Stimulated activated CD8-positive, alpha-beta memory T cell treated with anti-CD3 and anti-CD28 coated beads, Interleukin-15, amount 100 ng/mL, for 4 hours (primary cell): ENCODE measurements at places on chromosomes 1 and 21.

DNA sequence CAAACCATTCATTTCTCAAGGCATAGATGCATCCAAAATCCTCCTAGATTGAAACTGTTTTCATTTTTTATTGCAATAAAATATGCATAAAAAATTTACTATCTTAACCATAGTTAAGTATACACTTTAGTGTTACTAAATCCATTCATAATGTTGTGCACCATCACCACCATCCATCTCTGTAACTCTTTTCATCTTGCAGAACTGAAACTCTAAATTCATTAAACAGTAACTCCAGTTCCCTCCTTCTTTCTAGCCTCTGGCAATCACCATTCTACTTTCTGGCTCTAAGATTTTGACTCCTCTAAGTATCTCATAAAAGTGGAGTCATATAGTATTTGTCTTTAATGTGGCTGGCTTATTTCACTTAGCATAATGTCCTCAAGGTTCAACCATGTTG, 236.8 kb downstream of the SMYD3 start:
- no peak for DNase-seq

- DNase-seq: no peak
Observed at GRCh38 chr1:147379889-147380288, 137.4 kb downstream of the CHD1L start.

DNA sequence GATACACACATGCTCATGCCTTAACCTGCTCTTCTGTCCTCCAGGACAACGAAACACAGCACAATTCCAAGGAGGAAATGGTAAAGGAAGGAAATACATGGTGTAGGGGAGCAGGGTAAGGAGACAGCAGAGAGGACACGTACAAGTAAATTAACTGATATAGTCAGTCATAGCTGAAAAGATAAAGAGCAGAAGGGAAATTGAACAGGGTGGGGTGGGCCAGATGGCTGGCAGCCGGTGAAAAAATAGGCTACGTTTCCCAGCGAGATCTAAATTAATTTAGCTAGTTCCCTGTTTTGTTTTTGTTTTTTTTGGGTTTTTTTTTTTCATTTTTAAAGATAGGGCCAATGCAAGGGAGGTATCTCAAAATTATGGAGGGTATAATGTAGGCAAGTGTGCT, 109.2 kb downstream of the FAM78B start:
- DNase-seq: no peak

- no peak for DNase-seq
Observed at GRCh38 chr1:67653304-67653703, 31.7 kb upstream of the GADD45A start.

DNA sequence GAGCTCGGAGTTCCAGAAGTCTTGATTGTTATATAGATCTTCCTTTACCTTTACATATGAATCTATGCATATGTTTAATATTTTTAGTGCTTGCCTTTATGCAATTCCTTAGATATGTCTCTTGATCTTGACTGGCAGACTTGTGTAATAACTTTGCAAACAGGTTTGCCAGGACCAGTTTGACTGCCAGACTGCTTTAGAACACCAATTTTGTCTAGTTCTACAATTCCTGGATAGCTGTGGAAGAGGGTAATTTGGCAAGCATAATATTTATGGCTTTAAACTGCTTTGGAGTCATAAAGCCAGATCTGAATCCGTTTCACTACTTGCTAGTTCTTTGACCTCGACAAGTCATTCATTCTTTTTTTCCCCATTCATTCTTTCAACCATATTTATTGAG, 250.0 kb downstream of the FAF1 start:
- DNase-seq: no peak

GRCh38 chr1:182720463-182720862, 36.1 kb upstream of the RGS8 start:
- no peak for DNase-seq

GRCh38 chr1:245234217-245235081, 79.7 kb downstream of the KIF26B start:
- DNase-seq: no peak
